ENCODE measurements at places on chromosomes 7 and 10. TPM values are rescaled to one million over a fixed set of nuclear protein-coding genes. Genes with fewer than 3 reads are reported as not detected.

GPR26 gene
- 5.3 TPM for total RNA-seq

UPK3B gene
- total RNA-seq, result not detected

ANLN gene
- 9.4 TPM for total RNA-seq

PRSS2 gene
- total RNA-seq, result not detected

PON3 gene
- 0.41 TPM for total RNA-seq

IFIT2 gene
- total RNA-seq, result 3.3 TPM

CTBP2 gene
- total RNA-seq, result 32.6 TPM

ACTL6B gene
- total RNA-seq, result 163 TPM

MPP7 gene
- total RNA-seq, result 3.7 TPM

GRCh38 chr10:14545827-14546226, 215.1 kb upstream of the FRMD4A start:
- no peak for DNase-seq

GRCh38 chr7:81611040-81611439, 158.8 kb downstream of the HGF start:
- no peak for DNase-seq

DNA sequence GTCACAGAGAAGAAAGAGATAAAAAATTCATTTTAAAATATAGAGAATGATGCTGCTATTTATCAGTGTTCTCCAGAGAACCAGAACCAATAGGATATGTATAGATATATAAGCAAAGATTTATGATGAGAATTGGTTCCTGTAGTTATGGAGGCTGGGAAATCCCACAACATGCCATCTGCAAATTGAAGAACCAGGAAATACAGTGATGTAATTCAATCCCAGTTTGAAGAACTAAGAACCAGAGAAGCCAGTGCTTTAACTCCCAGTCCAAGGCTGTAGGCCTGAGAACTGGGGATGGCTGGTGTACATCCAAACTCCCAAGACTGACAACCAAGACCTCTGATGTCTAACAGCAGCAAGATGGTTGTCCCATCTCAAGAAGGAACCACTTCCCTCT, 192.9 kb upstream of the PLXDC2 start:
- DNase-seq, result no peak

DNA sequence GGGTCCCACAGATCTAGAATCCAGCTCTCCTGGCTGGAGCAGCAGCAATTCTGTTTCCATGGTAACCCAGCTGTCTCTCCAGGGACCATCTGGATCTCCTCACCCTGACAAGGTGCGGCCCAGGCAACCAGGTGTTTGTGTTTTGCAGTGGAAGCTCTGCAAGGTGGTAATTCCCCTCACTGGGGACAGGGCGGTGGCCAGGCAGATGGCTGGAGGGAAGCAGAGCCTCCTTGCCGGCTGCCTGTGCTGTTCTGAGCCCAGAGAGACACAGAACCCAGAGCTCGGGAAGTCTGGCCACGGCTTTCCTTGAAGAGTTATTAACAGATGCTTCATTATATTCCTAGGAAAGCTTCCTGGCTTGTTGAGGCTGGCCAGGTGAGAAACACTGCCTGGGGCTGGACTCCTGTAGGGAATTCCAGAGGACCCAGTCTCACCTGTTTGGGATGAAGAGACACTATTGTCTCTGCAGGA, 118.2 kb upstream of the PPIF start:
- no peak for DNase-seq

DNA sequence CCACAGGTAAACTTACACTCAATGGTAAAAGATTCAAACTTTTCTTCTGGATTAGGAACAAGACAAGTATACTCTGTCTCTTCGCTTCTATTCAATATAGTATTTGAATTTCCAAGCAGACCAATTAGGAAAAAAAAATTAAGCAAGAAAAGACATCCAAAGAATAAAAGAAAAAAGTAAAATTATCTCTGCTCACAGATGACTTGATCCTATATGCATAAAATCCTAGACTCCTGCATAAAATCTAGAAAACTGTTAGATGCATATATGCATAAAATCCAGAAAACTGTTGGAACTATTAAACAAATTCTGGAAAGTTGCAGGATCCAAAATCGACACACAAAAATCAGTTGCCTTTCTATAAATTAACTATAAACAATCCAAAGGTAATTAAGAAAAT, at the start of gene OR13A1:
Gene OR13A1, minus strand, starts transcription at position 101 of the 400 bp plus-strand sequence. CDS start 11,186 bp downstream, outside the sequence.
- no peak for DNase-seq

DNA sequence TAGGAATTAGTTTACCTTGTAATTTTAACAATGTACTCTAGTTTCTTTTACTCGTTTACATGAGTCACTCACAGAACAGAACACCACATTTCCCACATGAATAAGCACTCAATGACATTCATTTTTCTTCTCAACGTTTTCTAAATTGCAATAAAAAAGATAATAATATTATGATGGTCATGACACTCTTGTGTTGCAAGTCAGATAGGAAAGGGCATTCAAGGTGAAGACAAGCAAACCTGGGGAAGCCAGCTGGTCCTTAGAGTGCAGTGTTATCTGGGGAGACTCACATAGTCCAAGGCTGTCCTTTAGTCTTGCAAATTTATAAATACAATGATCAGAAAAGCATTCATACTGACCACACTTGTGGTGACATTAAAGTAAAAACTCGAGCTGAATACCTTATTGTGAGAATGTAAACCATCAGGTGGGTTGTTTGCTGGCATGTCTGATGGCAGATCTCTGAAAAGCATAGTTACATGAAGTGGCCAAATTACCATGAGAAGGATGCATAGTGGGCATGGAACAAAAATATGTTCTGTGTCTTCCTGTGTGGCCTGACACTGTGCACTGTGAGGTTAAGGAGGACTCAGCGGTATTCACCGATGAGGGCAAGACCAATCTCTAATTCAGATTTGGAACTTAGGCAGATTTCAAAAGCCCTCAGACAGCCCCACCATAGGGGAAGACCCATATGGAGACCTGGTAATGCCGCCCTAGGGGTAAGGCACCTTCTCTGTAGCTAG, 158.9 kb upstream of the ASAH2 start:
- no peak for DNase-seq

DNA sequence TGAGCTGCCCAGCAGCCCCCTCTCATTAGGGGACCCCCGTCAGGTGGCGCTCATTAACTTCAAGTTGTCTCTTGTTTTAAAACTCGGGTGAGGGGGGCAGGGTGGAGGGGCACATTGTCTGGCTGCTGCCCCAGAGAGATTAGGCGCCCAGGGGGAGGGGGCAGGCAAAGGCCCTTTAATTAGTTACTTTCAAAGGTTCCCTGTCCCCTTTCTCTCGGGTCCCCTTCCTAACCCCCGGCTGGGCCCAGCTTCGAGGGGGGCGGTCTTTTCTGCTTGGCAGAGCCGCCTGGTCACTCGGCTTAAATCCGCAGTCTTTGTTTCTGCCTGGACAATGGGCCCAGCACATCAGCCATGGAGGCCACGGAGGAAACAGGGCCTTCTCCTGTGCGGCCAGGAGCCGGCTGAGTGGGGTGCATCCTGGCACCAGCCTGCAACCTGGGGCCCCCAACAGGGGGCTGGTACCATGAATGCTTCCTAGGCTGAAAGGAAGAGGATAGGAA, 38.9 kb upstream of the SLF2 start:
- no peak for DNase-seq

DNA sequence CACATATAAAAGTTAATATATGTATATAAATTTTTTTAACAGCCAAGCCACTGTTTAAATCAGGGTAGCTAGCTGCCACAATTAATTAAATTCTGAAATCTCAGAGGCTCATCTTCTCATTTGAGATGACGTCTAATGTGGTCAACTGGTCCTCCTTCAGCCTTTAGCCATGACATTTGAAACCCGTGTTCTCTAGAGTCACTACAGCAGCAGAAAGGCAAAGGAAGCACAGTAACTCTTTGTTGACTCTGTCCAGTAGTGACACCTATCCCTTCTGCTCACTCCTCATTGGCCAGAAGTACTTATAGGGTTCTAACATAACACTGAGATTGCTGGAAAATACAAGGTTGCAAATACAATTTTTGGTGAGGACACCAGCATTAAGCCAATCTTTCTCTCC, 555.5 kb downstream of the ETV1 start:
- DNase-seq, result no peak
